ENCODE measurements at places on chromosomes 12 and 14.
A peak's percentile ranks its signal among the peaks of the same experiment; 100 is the strongest.

GRCh38 chr14:64875350-64875749, 4.4 kb downstream of the SPTB start:
- DNase-seq: no peak

- DNase-seq: no peak
These were observed 25.6 kb downstream of the ELK3 start for GRCh38 chr12:96219700-96220206.

GRCh38 chr14:71194251-71194650, 287.0 kb downstream of the PCNX1 start:
- DNase-seq: no peak

DNA sequence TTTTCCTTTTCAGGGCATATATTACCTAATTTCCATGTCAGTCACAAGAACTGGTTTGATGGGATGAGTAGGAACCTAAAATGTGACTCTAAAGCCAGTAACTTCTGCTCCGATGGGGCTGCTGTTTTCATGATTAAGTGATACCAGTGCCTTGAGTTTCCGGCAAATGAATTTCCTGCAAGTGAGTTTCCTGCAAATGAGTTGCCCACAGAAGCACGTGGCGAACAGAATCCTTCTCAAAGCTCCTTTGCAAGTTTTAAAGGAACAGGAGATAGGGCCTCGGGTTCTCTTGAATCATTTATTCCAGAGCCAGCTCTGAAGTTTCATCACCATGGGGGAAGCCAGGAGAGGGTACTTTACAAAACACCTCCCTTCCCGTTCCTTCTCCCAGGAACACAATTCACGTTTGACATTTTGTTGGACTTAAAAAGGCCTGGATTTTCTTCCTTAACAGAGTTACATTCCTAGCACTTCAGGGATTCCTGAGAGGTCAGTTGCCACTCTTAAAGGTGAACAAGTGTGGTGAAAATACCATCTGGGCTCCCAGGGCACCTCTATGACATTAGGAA, 2.2 kb upstream of the PPTC7 start:
- peak; percentile 48 for DNase-seq

All from HL-60 (cell line).